ENCODE measurements at places on chromosomes 5 and 9.
A peak's percentile ranks its signal among the peaks of the same experiment; 100 is the strongest.

DNA sequence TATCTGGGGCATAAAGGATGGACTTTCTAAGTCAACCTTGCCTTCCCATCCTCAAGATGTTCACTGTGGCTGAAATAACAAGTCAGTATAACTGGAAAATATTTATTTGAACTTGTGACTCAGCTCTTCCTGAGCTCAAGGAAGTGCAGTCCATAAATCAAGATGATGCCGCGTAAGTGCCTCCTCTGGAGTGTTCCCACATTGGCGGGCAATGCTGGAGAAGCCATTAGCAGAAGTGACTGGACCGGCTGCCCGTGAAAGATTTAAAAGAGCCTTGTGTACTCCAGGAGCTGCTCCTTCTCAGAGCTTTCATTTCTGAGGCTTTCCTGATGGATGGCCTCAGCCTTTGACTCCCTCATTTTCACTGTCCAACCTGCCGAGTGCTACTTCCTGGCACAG is 17.4 kb downstream of the TMOD1 start:
- DNase-seq = peak; percentile 67

GRCh38 chr9:20740929-20741582 is 57.0 kb downstream of the FOCAD start:
- DNase-seq = no peak

GRCh38 chr9:125763394-125763801 is 16.2 kb downstream of the PBX3 start:
- peak; percentile 63 for DNase-seq

DNA sequence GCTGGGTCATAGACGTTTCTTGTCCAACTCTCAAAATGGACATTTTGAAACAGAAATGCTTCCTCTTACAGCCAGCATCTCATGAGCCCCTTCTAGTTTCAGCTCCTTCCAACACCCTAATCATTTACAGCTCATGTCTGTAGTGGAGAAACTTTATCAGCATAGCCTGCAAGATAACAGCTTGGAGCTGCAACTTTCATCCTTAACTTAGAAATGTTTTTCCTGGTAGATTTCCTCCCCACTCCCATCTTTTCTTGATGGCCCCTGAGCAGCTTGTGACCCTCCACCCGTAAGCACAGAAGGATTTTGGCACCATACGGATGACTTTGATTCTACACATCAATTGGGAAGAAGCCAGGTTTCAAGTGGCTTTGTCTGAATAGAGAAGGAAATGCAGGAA is 53.5 kb upstream of the TGFBR1 start:
- no peak for DNase-seq

DNA sequence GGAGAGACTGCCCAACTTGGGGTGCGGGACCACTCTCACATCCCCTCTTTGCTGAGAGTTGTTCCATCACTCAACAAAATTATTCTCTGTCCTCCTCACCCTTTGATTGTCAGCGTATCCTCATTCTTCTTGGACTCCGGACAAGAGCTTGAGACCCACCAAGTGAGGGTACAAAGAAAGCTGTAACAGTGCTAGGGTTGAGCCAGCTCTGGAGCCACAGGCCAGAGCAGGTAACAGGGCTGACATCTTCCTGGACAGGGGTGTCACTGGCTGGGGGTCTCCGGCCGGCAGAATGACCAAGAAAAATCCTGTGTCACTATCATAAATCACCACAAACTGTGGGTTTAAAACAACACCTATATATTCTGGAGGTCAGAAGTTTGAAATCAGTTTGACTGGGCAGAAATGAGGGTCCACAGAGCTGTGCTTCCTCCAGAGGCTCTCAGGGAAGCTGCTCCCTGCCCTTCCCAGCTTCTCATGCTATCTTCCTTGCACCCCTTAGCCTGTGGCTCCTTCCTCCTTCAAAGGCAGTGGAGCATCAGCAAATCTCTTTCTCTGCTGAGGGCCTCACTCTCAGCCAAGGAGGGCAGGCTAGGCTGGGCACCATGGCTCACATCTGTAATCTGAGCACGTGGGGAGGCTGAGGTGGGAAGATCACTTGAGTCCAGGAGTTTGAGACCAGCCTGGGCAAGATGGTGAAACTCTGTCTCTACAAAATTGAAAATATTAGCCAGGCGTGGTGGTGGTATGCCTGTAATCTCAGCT is 4.1 kb upstream of the BBLN start:
- DNase-seq = no peak

GRCh38 chr9:112764344-112764743 is 13.8 kb downstream of the SNX30 start:
- DNase-seq = peak; percentile 82

- no peak for DNase-seq
Observed at GRCh38 chr5:67240065-67240464, 43.5 kb upstream of the CD180 start.

- DNase-seq = peak; percentile 32
Observed at GRCh38 chr9:120416781-120417427, 163.1 kb downstream of the CDK5RAP2 start.

DNA sequence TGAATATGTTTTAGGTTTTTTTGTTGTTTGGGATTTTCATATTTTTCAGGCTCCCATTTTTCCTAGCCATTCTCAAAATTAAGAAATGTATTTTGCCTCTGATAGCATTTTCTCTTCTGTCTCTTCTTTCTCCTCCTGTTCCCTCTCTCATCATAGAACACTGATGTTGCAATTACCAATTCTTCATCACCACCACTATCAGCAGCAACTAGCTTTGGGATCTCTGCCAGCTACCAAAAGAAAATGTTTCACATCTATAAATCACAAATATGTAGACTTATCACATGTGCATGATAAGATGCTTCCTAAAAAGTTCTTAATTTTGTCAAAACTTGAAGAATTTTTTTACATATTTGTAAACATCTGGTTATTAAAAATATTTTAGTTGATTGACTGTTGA is 887.1 kb downstream of the MAT2B start:
- no peak for DNase-seq

Data from fibroblast of skin of right quadriceps (primary cell).